ENCODE measurements at places on chromosomes 12 and 14.

DNA sequence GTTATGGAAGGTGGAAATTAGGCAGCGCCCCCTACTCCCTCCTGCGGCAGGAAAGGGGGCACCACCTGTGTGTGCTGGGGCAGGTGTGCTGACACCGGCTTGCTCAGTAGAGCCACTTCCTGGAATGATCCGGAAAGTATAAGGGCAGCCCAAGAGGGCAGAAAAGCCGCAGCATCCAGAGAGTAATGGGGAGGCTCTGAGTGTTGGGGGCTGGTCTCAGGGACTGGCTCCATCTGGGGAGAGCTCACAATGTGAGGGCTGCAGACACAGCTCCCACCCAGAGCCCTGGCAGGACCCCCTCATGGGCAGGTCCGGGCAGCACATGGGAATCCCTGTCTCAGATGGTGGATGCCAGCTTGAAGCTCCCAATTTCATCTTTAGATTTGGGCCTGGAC lies 187.6 kb upstream of the C14orf180 start:
- no peak for DNase-seq

DNA sequence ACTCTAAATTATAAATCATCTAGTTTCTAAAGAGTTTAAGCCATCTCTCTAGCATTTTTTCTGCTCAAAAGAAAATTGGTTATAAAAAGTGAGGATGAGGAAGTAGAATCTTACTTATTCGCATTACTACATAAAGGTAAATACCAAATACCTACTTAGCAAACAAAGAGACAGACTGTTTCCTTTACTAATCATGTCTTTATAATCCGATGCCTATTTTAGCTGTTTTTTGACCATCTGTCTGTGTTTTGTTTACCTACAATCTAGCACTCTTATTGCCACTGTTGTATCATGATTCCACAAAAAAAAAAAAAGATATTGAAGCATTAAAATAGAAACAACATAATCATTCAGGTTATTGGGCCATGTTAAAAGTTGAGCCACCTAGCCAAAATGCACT lies 396.2 kb downstream of the PAWR start:
- no peak for DNase-seq

DNA sequence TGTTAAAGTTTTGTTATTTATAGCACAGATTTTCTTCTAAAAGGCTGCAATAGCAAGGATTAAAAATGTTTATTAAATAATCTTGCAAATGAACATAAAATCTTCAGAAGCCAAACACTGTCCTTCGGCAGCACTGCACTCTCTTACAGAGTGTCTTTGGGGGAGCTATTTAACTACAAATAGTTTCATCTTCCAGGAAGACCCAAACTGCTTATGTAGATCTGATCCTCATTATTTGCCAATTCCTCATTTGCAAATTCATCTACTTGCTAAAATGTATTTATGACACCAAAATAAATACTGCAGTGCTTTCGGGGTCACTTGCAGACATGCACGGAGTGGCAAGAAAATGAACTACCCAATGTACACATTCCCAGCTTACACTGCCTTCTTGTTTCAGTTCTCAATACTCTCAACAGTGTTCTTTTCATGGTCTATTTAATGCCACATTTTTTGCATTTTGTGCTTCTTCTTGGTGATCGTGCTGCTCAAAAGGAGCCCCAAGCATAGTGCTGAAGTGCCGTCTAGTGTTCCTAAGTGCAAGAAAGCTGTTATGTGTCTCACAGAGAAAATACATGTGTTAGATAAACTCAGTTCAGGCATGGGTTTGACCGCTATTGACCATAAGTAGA lies 128.1 kb downstream of the PRKD1 start:
- DNase-seq = no peak

- DNase-seq = no peak
Measured at GRCh38 chr12:119198440-119198839, 19.7 kb downstream of the HSPB8 start.

- DNase-seq = no peak
Measured at GRCh38 chr14:103480595-103480994, 42.0 kb downstream of the CKB start.

DNA sequence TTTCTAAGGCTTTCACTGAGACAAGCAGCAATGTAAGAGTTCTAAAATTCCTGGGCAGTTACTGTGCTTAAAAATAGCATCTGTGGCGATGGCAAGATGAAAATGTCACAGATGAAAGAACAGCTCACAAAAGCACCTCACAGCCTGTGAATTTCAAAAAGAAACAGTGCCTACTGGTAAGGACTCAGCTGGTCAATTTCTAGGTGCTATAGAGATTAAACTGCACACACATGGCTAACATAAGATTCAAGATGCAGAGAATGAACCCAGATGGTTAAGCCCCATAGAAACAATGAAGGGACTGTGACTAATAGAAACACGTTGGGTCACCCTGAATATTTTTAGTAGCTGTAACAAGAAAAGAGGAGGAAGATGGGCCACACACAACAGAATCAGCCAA lies 12.0 kb upstream of the IL26 start:
- no peak for DNase-seq

All from CD4-positive, alpha-beta T cell (primary cell).